H1 (cell line): ENCODE measurements at places on chromosomes 3 and 15. TPM values are rescaled to one million over a fixed set of nuclear protein-coding genes. Genes with fewer than 3 reads are reported as not detected.

DNA sequence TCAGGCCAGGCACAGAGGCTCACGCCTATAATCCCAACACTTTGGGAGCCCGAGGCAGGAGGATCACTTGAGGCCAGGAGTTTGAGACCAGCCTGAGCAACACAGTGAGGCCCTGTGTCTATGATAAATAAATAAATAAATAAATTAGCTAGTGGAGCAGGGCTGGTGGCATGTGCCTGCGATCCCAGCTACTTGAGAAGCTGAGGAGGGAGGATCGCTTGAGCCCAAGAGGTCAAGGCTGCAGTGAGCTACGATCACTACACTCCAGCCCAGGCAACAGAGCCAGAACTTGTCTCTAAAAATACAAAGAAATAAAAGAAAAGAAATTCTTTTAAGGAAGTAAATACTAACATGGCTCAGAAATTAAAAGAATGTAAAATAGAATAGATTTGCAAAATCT, 91.8 kb downstream of the LIPC start:
- no peak overlapping the region for H3K4me3 ChIP-seq
- H3K36me3 ChIP-seq, result no peaks in the 10 kb centered on the region
- no peaks in the 10 kb centered on the region for H3K27me3 ChIP-seq
- DNase-seq, result no peak
- H3K4me1 ChIP-seq, result no peaks in the 10 kb centered on the region
- no peak overlapping the region for H3K27ac ChIP-seq

- no peak overlapping the region for H3K27ac ChIP-seq
- H3K4me3 ChIP-seq, result peak overlapping the region; percentile 87
- H3K27me3 ChIP-seq, result no peaks in the 10 kb centered on the region; the same call in 1 of the 2 replicates
- DNase-seq, result no peak
Observed at GRCh38 chr3:57557085-57557537, 1.0 kb downstream of the PDE12 start.

GRCh38 chr15:79549196-79549595, 117.1 kb downstream of the MINAR1 start:
- H3K27me3 ChIP-seq, result no peaks in the 10 kb centered on the region
- no peak overlapping the region for H3K27ac ChIP-seq
- no peaks in the 10 kb centered on the region for H3K4me1 ChIP-seq
- no peak overlapping the region for H3K4me3 ChIP-seq
- H3K36me3 ChIP-seq, result no peaks in the 10 kb centered on the region
- DNase-seq, result no peak

- no peaks in the 10 kb centered on the region for H3K27me3 ChIP-seq
- H3K27ac ChIP-seq, result no peak overlapping the region
- no peak for DNase-seq
- H3K4me3 ChIP-seq, result no peak overlapping the region
- no peaks in the 10 kb centered on the region for H3K36me3 ChIP-seq
- no peaks in the 10 kb centered on the region for H3K4me1 ChIP-seq
Observed at GRCh38 chr15:27983496-27983895, 115.6 kb downstream of the OCA2 start.

MEGF11 gene
- 3.5 and 4.4 TPM in 2 replicates for total RNA-seq
